ENCODE measurements at places on chromosomes 6 and 20.

DNA sequence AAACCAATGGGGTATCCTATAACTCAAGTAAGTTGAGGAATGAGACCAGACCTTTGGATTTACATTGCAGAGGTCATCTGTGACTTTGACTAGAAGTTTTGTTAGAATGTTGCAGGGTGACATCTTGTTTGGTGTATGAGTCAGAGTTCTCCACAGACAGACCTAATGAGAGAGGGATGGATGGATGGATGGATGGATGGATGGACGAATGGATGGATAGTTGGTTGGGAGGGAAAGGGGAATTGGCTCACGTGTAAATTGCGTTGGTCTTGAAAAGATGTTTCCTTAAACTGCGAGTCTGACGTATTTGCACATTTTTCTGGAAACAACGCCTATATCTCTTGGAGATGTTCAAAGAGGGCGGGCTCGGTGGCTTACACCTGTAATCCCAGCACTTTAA lies 1.0 kb upstream of the MTRES1 start:
- no peak for DNase-seq

- DNase-seq: no peak
These were observed 25.7 kb downstream of the KCNG1 start for GRCh38 chr20:50996901-50997865.

GRCh38 chr20:37276494-37277252 lies 12.8 kb upstream of the MANBAL start:
- peak; percentile 50 for DNase-seq

DNA sequence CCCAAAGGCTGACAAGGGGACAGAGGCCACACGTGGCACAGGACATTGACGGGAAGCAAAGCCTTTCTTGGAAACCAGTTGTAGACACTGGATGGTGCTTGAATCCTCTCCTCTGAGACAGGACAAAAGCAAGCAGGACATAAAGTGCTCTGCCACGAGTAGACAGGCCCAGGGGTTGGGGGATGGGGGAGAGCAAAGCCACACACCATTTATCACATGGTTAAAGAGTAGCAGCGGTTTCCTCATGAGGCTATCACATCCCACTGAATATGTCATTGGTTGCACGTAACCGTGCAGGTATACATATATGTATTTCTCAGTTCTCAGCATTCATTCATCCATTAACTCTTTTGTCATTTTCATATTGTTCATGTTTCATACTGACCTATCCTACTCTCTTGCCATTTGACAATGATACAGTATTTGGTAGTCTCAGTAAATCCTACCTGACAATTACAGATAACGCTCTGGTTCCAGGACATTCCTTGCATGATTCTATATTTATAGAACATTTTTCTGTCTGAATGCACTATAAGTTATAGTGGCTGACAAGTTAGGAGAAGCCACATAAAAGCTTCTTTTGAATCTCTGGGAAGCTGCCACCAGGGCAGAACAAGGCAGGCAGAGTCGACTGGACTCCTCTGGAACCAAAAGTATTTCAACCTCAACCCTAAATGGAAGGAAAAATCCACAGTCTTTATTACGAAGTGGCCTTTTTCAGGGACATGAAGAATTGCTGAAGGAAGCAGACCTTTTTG lies 23.5 kb downstream of the METTL24 start:
- DNase-seq: no peak

DNA sequence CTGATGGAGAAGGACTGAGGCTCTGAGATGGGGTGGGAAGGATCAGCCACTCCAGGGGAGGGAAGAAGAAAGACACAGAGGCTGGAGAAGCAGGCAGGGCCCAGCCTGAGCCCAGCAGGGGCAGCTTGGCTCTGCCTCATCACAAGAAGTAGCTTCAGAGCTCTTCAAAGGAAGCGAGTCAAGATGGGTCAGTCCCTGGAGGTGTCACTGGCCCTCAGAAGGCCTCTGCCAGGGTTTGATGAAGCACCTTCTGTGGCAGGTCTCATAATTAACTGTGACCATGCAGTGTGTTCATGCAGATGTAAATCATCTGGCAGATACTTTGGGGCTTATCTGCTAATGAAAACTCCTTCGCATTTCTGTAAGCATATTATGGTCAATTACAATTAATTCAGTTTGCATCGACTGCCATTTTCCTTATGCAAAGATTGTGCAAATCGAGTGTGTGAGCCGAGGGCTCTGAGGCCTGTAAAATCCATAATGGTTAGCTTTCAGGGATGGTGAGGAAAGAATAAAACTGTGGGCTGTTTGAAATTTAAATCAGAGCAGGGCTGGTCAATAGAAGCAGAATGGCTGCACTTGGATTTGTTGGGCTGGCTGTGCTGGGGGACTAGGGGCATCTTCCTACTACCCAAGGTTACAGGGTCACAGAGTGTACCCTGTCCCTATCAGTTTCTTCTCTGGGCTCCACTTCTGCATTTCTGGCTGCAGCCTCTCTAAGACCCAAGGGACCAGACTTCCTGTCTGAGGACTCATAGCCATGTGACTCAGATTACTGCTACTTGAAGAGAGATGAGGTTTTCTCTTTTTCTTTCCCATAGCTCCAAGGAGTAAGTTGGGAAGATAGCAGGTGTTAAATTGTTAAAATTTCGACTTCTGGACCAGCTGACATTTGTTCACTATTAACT lies 376.6 kb downstream of the DHX35 start:
- DNase-seq: no peak

DNA sequence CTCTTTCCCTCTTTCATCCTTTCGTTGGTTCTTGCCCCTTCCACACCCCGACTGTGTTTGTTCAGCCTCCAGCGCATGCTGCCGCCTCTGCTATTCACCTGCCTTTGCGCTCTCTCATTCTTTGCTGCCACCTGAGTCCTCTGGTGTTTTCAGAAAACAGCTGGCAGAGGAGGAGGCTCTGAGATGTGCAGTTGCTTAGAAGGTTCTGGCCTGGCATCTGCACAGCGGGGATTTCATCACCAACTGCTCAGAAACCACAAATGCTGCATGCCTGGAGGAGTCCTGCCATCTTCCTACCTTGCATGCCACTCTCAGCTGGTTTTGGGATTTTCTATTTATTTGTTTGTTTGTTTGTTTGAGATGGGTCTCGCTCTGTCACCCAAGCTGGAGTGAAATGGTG lies 39.2 kb upstream of the CLDN20 start:
- no peak for DNase-seq

- DNase-seq: no peak
These were observed 24.8 kb downstream of the AFDN start for GRCh38 chr6:167851370-167851952.

DNA sequence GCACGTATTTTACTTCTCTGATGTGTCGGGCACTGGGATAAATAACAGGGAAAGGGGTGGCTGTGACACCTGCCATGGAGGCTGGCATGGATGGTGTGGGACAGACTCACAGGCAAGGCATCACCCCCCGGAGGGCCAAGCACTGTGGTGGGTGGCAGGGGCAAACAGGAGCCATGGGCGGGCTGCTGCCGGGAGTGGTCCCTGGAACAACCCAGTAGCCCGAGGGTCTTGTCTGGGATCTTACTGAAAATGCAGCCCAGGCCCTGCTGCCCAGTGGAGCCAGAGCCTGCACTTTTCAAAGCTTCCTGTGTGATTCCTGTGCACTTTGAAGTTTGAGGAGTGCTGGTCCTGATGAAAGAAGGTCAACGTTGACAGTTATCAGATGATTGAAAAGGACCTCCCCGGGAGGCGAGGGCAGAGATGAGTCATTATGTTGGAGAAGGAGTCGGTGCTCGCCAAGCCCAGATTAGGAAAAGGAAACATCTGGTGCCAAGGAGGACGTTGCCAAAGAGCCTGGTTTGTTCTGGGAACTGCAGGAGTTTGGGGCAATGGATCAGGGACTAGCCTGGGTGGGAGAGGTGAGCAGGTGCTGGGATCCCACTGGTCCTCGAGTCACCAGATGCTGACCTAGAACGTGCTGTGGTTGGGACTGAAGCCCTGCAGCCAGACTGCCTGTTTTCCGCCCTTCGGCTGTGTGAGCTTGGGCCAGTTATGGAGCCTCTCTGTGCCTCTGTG lies 130.0 kb upstream of the GGTLC1 start:
- no peak for DNase-seq

- no peak for DNase-seq
These were observed 97.7 kb downstream of the BTBD9 start for GRCh38 chr6:38542031-38542430.

- no peak for DNase-seq
These were observed 48.9 kb downstream of the PRDM1 start for GRCh38 chr6:106134906-106135634.

- no peak for DNase-seq
These were observed 1.4 kb downstream of the WFDC2 start for GRCh38 chr20:45470937-45471336.

DNA sequence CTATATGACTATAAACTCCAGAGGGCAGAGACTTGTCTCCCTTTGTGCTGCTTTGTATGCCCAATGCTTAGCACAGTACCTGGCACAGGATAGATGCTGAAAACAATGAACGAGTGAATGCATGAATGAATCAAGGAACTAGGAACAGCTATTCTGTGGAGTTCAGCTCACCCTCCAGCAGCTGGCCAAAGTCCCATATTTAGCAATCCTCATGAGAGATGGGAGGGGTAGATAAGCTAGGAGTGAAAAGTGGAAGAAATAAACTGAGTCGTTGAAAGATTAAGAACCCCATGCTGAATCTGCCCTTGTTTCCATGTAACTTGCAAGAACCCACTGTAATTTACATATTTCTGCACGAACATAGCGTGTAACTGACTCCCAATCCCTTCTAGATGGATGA lies 106.5 kb downstream of the MAFB start:
- DNase-seq: no peak

GRCh38 chr6:101465863-101466262 lies 72.4 kb downstream of the GRIK2 start:
- DNase-seq: no peak

- DNase-seq: no peak
These were observed 78.6 kb downstream of the MDGA1 start for GRCh38 chr6:37618916-37619590.

- DNase-seq: peak; percentile 49
These were observed 5.3 kb upstream of the FOXC1 start for GRCh38 chr6:1604158-1605003.

DNA sequence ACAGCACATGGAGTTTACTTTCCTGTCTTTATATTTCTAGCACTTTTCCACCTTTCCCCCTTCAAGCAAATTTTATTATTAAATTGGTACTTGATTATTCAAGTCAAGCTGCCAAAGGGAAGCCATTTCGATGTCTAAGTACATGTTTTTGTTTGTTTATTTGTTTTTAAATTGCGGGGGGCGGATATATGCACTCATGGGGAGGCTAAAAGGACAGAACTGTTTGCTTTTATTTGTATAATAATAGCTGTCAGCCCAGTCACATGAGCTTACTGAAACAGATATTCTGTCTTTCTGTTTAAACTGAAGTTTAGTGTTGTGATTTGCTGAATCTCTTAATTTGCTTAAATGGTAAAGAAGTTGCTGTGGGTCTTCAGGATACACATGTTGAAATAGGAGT lies 49.6 kb upstream of the PLCG1 start:
- peak; percentile 33 for DNase-seq

DNA sequence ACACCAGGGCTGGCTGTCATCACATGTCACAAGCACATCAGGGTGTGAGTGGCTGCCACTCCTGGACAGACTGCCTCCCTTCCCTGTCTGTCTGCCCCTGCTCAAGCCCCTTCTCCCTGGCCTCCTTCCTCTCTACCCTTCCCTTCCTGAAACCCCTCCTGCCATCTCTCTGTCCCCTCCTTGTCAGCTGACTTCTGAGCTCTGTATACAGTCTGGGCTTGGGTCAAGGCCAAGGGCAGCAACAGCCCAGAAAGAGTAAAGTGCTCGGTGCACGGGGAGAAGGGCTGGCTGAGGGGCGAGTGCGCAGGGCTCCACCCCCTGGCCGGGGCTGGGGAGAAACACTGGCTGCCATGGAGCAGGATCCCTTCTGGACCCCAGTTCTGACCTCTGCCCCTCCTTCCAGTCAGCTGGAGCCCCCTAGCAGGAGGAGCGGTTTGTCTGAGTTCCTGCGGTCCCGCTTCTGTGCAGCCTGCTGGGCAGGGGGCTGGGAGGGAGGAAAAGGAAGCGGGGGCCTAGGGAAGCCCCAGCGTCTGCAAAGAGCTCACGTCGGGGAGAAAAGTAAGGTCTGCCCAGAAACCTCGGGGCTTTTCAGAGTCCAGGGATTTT lies 2.0 kb downstream of the LKAAEAR1 start:
- DNase-seq: no peak

DNA sequence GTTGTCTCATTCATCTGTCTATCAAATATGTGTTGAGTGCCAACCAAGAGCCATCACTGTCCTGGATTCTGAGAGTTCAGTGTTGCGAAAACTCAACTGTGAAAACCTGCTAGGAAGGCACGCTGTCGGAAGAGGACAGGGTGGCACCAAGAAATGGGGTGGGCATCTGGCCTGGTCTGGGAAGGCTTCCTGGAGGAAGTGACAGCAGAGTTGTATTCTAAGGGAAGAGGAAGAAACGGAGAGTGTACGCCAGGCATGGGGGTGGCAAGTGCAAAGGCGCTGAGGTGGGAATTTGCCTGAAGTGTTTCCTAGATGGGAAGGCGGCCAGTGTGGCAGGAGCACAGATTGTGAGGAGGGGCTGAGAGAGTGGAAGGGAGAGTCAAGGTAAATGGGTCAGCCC lies 91.2 kb downstream of the ANKRD60 start:
- DNase-seq: no peak

GRCh38 chr6:92111386-92111785 lies 1308.0 kb downstream of the EPHA7 start:
- DNase-seq: no peak

DNA sequence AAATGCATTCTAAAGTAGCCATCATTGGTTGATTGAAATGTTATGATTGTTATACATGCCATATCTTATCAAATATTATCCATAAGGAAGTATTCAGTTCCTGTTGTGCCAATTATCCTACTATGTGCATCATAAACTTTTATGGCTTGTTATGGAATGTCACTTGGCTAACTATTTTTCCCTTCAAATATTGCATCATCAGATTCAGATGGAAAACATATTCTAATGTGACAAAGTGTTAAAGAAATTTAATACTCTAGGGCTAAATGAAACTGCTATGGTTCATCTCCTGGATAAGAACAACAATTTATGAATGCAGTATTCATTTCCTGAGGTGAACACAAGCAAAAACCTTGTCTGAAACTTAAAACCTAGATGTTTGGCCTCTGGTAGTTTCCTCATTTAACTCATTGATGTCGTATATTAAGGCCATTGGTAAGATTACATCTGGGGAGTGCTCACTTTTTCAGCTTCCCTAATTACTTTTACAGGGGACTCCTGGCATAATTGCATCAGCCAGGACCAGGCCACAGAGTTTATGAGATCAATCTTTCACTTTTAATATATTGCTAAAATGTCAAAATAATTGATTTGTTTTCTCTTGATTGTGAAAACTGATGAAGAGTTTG lies 134.9 kb upstream of the CEP162 start:
- DNase-seq: no peak

Data from NCI-H2081 (cell line).